Activated CD4-positive, alpha-beta T cell treated with anti-CD3 and anti-CD28 coated beads for 24 hours (primary cell): ENCODE measurements at places on chromosomes 3 and 15.

- DNase-seq = no peak
These were observed 228.2 kb upstream of the ZPLD1 start for GRCh38 chr3:102206511-102207031.

DNA sequence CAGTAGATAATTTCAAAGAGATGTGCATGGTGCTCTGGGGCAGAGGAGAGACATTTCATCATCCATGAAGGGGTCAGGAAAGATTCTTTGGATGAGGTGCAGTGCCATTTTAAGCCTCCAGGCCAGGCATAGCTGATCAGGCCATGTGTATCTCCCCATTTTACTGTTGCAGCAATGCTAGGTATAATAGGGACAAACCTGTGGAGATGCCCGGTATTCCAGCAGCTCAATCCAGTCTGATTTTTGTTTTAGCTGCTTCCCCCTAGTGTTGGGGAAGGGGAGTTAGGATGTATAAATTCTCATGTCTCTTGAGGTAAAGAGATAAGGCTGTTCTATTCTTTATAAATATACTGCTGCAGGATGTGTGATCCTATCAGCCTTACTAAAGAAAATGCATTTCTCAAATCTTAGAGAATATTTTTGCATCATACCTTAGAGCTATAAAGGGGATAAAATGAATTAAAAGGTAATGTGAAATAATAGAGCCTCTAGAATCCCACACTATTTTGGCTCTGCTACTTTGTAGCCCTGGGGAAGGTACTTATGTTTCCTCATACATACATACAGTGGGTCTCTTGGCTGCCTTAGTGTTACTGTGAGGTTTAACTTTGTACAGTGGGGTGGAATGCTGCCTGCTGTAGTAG is 5.2 kb downstream of the CDV3 start:
- DNase-seq = no peak

GRCh38 chr3:72894976-72895552 is 7.2 kb downstream of the GXYLT2 start:
- DNase-seq = no peak

- DNase-seq = no peak
These were observed 154.4 kb downstream of the KCNAB1 start for GRCh38 chr3:156274791-156275190.

GRCh38 chr3:127464642-127465041 is 125.9 kb downstream of the TPRA1 start:
- no peak for DNase-seq

DNA sequence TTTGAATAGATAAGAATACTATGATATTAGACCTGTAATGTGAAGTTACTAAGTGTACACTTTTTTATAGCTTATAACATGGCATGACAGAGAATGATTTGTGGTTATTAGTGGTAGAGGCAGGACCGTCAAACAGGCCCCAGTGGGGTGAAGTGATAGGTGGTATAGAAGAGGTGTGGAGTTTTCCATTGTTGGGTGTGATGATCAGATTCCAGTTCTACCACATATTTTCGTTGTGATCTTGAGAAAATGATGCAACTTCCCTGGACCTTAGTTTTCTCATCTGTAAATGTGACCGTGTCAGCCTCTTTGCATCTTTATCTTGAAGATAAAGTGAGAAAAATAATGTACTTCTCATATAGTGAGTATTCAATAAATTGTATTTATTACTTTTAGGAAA is 30.3 kb upstream of the UTS2B start:
- DNase-seq = no peak

DNA sequence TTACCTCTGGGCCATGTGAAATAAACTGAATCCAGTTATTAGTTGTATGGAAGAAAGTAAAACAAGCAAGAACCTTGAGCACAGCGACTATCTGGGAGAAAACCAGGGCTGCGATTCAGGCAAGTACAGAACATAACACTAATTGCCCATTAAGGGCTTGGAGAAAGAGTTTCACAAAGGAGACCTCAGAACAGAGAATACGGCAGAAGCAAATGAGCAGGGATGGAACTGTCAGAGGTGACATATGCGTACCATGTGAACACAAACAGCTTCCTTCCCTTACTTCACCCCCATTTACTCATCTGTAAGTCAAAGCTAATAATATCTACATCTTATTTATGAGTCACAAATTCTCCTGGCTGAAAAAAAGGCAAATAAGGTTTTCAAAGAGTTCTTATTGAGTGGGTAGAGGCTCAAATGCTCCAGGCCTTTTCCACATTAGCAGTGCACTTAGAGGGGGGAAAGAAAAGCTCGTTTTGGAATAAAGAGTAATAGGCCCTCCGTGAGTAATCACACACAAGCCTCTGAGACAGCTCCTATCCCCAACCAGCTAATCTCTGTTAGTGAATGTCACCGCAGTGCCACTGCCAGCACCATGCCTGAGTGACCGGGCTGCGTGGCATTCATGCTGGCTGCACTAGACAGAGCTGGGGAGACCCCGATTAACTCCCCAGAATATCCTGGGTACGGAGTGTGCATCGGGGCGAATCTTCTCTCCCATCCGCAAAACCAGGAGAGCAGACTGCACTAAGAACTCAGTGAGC is 2.6 kb downstream of the PCSK6 start:
- no peak for DNase-seq

- no peak for DNase-seq
These were observed 188.9 kb upstream of the MEIS2 start for GRCh38 chr15:37289109-37289765.

- no peak for DNase-seq
These were observed 286.6 kb upstream of the ADAMTS9 start for GRCh38 chr3:64974401-64974800.

- no peak for DNase-seq
These were observed 27.6 kb downstream of the PLXNB1 start for GRCh38 chr3:48402281-48402732.

- no peak for DNase-seq
These were observed 131.5 kb downstream of the WNT7A start for GRCh38 chr3:13748276-13748879.

- no peak for DNase-seq
These were observed 2.6 kb upstream of the LYSMD4 start for GRCh38 chr15:99735868-99736267.

DNA sequence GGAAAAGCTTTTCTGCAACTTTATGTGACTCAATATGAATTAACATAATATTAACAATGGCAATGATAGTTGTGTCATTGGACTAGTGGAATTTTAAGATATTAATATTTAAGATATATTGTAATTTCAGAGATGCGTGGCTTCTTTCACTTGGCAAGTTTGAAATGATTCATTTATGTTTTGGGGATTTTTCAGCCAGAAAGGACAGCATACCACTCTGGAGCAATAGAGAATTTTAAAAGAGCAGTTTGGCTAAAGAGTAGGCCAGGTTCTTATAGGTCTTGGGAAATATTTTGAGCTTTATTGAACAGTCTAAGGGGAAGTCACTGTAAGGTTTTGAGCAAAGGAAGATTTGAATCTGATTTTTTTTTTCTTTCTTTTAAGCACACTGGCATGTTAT is 16.5 kb downstream of the GMPS start:
- DNase-seq = no peak

DNA sequence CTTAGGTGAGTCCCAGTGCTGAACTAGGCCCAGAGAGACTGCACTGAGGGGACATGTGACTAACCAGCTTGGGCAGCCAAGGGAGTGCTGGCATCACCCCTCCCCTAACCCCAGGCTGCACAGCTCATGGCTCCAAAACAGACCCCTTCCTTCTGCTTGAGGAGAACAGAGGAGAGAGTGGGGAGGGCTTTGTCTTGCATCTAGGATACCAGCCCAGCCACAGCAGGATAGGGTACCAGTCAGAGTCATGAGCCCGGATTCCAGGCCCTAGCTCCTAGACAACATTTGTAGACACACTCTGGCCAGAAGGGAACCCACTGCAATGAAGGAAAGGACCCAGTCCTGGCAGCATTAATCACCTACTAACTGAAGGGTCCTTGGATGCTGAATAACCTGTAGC is 49.9 kb upstream of the PLSCR4 start:
- no peak for DNase-seq

- no peak for DNase-seq
These were observed 60.7 kb downstream of the GSK3B start for GRCh38 chr3:120033596-120033995.
